ENCODE measurements at places on chromosomes 5 and 9.

- no peak for DNase-seq
Measured at GRCh38 chr5:120457839-120458507, 6.1 kb upstream of the PRR16 start.

DNA sequence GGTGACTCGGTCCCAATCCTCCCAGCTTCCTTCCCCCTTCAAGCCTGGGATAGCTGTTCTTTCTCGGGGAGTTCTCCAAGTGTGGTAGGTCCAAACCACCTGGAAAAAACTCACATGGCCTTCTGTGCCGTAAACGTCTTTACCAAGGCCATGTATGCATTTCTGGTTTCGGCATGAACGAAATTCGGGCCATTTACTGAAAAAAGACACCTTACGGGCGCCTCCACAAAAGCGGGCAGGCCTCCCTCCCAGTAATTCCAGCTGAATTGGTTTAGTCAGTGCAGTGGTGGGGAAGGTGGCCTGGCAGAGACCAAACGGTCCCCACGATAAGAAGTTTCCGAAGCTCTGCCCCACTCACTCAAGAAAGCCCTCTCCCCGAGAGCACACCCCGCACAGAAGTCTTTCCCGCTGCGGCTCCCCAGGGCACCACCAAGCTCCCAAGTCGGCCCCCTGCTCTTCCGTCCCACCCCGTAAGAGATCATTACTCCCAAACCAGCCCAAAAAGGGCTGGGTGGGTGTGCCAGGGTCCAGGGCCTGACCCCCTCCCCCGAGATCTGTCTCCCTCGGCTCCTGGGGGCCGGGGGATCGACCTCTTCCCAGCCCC lies 86.3 kb upstream of the MELK start:
- DNase-seq = no peak

DNA sequence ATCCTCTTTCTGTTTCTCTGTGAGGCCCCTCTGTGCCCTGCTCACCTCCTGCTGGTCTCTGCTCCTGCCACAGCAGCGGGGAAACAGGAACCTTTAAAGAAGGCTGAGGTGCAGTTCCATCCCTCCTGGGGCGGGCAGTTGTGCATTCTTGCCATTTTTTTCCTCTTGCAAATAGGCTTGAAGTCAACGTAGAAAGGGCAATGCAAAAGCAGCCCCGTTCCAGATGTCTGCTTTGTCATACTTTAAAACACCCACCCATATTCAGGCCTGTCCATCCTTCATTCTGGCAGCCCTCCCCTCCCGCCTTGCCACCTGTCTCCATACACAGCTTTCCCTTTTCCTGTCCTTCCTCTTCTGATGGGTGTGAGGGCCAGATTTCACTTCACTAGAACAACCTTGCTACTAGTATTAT lies 65.4 kb upstream of the KLF9 start:
- no peak for DNase-seq

DNA sequence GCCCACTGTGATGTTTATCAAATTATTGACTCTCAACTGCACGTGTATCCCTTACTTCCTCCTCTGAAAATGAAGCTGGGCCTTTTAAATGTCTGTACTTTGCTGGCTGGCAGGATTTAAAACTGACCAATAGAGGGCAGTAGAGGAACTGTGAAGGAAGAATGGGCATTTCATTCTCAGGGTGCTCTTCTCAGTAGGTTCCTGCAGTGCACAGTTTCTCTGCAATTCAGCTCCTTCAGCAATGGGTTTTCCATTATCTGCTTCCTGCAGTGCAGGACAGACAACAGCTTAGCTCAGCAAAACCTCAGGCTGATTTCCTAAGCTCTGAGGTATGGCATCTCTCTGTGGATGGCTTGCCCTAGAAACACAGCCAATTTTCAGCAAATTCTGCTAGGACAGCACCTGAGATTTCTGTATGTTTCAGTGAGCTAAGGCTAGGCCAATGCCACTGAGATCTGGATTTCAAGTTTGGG lies 298.4 kb upstream of the PRDM9 start:
- DNase-seq = no peak

GRCh38 chr5:80103371-80103770 lies 68.2 kb downstream of the THBS4 start:
- no peak for DNase-seq

GRCh38 chr9:136793086-136793946 lies 2.2 kb downstream of the TMEM141 start:
- DNase-seq = no peak

DNA sequence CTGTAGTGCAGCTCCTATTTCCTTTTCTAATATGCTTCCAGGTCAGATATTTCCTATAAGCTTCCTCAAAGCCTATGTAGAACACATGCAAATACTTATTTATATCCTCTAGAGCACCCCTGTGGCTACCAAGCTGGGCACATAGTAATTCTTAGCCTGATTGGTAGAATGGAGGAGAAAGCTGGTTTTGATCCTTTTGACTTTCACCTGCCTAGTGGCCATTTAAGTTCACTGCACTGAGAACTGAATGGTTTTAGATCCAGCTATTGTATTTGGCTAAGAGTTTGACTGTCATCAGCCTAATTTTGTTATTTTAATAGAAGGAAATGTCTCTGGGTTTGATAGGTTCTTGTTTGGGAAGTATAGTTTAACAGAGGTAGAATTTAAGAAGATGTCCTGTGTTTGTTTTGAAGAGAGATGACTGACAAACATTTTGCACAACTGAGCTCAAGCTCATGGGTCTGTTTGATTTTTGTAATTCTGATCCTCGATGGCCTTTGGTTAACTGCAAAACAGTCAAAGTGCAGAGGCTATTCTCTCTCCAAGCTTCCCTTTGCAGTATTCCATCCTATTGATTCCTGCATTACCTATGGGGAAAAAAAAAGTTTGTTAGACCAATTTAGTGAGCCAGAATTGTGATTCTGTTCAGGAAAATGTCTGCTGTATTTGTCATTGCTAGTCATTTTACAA lies 85.4 kb downstream of the KCNN2 start:
- DNase-seq = no peak
